Fibroblast of skin of back (primary cell): ENCODE measurements at places on chromosomes 7 and 10.

DNA sequence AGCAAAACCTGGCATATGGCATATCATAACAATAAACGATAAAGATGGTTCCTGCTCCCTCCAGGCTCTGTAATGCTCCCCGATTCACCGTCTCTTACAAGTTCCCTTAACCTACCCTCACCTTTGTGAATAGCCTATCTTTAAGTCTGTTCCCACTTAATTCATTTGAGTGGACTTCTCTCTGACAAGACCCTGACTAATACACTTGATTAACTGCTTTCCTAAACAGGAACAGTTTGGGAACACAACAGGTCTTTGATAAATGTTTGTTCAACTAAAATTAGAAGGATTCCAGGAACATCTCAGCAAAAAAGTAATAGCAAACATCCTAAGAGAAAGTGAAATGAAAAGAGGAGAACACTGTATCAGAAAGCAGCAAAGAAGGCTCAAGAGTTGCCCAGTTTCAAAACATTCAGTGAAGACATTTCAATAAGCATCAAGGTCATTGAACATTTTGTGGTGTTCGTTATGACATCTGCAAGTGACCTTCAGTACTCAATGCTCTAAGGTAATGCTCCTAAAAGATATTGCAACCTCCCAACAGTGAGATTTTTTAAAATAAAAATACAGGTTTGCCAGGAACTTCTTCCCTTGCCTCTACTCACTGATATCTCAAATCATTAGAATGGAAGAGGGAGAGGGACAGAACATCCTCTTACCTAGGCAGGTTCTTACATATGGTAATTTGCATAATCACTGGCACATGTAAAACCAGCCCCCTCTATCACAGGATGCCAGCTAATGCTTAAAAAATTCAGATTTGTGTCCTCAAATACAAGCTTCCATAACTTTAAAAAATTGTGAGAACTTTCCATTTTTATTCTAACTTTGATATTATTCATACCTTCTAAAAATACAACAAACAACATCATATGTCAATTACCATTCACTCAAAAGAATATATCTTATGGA is 11.4 kb upstream of the ARHGAP12 start:
- peak; percentile 46 for DNase-seq

GRCh38 chr7:75033064-75033463 is 40.5 kb downstream of the RCC1L start:
- DNase-seq = no peak

GRCh38 chr7:1503816-1504775 is at the start of gene INTS1:
TSS of gene INTS1 (minus strand) at chr7:1504389. CDS start at chr7:1503960, 429 bp downstream.
- DNase-seq = peak; percentile 92

DNA sequence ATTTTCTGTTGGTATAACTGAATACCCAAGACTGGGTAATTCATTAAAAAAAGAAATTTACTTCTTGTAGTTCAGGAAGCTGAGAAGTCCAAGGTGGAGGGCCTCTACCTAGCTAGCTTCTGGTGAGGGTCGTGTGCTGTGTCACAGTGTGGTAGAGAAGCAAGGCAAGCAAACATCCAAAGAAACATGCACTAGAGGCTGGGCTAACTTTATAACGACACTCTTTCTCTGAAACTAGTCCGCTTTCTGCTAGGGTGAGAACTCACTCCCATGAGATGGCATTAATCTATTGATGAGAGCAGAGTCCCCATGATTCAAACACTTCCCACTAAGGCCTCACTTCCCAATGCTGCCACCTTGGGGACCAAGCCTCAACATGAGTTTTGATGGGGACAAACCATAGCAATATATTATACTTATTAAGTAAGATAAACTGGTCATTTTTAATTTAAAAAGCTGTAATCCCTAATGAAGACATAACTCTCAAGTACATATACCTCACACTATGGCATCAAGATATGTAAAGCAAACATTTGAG is 50.8 kb downstream of the PHYHIPL start:
- DNase-seq = no peak

DNA sequence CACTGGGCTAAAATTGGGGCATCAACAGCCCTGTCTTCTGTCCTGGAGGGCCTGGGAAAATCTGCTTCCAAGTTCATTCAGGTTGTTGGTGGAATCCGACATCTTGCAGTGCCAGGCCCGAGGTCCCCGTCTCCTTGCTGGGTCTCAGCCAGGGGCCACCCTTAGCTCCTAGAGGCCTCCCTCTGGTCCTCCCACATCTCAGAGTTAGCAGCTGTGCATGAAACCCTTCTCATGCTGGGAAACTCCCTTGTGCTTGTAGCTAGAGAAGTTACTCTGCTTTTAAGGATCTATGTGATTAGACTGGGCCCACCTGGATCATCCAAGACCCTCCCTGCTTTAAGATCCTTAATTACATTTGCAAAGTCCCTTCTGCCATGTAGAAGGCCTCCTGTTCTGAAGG is 15.3 kb downstream of the HIP1 start:
- no peak for DNase-seq

- DNase-seq = no peak
Measured at GRCh38 chr10:96618653-96619052, 31.8 kb upstream of the TM9SF3 start.

DNA sequence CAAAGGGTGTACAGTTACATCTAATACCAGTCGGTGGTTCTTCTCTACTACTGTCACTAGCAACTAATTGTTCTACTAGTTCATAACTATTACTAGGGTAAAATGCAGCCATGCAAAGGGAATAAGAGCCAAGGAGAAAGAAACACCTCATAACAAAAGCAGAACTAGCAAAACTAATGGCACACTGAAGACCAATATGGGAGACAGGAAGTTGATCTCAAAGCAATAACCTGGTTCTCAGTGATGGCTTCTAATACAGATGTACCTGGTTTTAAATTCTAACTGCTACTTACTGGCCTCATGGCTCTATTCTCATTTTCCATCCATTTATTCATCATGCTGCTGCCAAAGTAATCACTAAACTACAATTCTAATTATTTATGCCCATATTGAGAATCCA is 170.3 kb downstream of the SEMA3E start:
- DNase-seq = no peak

- peak; percentile 35 for DNase-seq
Measured at GRCh38 chr7:31955021-31955420, 115.2 kb downstream of the PDE1C start.

DNA sequence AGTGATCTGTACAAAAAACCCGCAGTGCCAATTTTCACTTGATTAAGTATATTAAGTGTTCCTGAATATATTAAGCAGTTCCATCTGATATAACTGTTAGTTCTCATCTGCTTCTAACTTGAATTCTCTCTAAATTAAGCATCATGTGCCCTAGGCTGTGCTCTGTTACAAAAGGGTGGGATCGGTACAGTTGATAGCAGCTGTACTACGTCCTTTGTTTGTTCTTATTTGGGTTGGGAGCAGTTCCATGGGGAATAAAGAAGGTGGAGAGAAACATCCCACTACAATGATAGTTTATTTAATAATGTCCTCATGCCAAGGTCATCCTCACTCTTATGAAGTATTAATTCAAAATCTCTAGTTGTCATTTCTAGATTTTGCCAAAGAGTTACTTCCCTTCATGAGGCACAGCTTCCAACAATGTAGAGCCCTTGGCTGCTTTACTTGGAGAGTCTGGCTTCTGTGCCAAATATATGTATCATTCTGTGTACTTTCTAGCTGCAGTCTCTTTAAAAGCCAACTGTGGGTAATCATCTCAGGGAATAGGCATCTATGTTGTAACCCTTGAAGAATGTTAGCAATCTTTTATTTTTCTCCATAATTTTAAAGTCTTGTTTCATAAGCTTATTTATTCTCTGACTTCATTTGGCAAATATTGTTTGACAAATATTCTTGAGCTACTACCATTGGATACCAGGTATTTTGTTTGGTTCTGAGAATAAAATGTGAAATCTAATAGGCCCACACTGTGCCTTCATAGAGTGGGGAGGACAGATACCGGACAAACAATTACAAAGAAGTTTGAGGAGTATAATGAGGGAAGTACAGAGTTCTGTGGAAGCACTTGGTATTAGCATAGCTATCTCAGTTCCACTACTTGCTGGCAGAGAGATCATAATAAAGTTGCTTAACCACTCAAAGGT is 22.4 kb upstream of the AHR start:
- peak; percentile 99 for DNase-seq

GRCh38 chr7:155422151-155422550 is 35.8 kb upstream of the EN2 start:
- no peak for DNase-seq

DNA sequence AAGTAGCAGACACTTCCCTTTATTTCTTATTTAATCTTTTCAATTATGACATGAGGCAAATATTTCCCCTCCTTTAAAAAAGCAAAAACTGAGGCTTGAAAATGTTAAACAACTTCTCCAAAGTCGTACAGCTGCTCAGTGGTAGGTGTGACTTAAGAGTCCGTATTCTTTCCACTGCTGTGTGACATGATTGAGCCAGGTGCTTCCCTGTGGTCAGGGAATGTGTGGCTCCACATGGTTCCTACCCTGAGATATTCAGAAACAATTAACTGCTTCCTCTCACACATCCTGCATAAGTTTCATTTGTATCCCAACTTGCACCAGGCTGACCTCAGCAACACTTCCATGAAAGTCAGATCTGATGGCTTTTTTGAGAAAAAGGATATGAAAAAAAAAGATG is 13.6 kb downstream of the OPALIN start:
- no peak for DNase-seq

DNA sequence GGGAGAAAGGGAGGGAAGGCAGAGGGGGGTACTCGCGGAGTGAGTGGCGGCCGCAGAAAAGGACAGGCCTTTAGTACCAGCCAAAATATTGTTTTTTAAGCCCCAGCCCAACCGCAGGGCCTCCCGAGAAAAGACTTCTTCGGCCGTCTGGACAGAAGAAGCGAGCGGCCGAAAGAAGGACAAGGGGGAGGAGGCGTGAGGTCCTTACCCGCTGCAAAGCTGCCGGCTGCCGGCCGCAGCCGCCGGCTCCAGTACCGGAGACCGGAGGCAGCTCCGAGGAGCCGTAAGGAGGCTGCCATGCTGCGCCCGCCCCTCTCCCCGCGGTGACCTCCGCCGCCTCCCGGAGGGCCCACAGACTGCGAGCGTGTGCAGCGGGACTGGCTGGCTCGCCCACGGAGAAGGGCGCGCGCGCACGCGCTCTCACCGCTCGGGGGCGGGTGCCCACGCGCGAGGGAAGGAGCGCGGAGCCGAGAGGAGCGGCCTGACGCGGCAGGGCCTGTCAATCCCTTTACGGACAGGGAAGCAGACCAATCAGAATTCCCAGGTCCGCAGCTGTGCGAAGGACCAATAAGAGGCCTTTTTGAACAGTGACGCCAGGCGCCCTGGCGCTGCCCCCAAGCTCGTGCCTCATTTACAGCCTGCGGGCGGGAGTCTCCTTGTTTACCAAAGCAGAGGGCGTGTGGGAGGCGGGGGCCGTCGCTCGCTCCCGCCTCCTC is at the start of gene HIBADH:
TSS of gene HIBADH (minus strand) at position 394 of the 716 bp plus-strand sequence. CDS start at position 299, 95 bp downstream.
- peak; percentile 100 for DNase-seq

GRCh38 chr10:77584938-77585337 is 52.7 kb downstream of the KCNMA1 start:
- no peak for DNase-seq

- DNase-seq = no peak
Measured at GRCh38 chr10:33074443-33074842, 116.4 kb upstream of the ITGB1 start.

DNA sequence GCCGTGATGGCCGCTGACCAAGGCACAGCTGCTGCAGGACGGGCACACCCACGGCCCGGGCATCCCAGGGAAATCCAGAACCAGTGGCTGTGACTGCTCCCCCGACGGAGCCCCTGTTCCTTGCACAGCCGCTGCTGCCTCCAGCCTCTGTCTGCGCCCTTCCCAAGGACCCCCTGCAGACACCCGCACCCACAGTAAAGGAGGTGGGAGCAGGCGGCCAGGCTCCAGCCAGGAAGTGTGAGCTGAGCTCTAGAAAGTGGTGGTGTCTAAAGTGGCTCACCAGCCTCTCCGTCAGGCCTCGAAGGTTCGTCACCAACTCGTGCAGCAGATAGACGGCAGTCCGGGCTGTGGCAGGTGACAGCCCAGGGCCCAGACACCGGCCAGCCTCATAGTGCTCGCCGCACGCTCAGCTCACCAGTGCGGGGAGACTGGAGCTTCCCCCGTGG is 306.7 kb downstream of the DNAJB6 start:
- DNase-seq = no peak

DNA sequence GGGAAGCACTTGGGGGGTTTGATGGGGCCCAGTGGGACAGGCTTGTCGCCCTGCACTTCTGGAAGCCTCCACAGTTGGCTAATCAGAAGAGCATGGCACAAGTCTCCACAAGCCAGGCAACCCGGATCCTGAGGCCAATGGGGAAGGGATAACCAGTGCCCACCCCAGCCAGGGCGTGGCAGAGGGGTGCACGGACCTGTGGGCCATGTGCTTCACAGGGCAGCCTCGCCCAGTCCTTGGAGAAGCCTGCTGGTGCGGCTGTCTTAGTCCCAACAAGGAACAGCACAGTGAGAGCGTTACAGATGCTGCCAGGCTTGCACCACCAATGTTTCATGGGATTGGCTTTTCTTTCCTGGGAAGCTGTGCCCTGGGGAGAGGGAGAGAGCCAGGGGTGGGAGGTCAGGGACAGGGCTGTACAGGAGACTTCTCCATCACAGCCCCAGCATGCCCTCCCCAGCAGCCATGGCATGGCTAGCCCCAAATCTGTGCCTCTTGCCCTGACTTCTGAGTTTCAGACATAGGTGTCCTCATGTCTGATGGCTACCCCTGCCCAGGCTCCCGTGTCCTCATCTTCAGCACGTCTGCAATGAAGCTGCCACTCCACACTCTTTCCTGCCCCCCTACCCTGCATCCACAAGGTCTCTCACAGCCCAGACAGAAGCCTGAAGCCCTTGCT is 116.0 kb downstream of the PTPN20 start:
- DNase-seq = no peak

DNA sequence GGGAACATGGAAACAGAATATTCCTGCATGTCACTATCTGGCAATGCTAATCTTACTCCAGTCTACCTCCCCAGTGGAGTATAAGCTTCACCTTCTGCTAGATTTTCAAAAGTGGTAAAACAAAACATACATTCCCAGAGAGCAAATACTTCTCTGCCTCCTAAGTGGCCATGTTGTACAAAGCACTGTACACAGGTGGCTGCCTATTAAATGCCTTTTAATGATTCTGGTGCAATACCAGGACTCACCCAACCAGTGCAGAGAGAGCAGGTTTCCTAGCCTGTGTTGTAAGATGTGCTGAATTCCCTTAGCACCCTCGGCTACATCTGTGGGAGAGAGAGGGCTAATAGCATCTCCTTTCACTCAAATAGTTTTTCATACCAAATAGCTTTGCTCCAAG is 684.3 kb upstream of the NRP1 start:
- no peak for DNase-seq

DNA sequence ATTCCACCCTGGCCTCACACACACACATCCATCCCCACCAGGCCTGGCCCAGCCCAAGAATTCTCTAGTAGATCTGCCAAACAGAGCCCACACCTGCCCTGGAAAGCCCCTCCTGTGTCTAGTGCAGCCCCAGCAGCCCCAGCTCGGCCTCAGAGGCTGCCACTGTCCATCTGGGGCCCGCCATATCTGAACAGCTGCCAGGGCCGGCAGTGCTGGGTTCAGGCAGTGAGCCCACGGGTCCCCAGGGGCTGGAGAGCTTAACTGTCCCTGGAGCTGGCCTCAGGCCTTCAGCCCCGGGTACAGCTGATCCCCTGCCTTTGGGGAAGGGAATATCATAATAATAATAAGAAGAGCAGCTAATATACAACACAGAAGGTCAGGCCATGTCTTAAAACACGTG is 574 bp downstream of the MYL10 start:
- no peak for DNase-seq
